ENCODE measurements at places on chromosomes 4 and X.

GRCh38 chr4:2426069-2426397 lies 7.3 kb downstream of the CFAP99 start:
- no peak for DNase-seq

- DNase-seq: no peak
These were observed 39.8 kb downstream of the GRIA3 start for GRCh38 chrX:123223859-123224258.

DNA sequence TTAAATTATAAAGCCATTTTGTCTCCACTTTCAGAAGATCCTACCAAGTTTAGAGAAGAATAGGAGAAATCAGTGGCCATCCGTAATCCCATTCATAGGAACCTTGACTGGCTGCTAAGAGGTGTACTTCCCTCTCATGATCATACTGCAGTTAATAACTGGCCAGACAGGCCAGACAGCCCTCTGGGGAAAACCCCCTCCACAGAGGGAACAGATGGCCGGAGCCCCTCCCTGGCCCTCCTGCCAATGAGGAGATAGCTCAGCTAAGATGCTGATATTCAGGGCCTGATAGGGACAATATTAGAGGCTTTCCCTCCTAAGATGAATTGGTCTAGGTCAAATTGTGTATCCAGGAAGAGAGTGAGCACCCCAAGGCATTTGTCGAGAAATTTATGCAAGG lies 200.0 kb upstream of the MAOA start:
- DNase-seq: no peak

- no peak for DNase-seq
These were observed 459.6 kb downstream of the AFF2 start for GRCh38 chrX:148960060-148960459.

DNA sequence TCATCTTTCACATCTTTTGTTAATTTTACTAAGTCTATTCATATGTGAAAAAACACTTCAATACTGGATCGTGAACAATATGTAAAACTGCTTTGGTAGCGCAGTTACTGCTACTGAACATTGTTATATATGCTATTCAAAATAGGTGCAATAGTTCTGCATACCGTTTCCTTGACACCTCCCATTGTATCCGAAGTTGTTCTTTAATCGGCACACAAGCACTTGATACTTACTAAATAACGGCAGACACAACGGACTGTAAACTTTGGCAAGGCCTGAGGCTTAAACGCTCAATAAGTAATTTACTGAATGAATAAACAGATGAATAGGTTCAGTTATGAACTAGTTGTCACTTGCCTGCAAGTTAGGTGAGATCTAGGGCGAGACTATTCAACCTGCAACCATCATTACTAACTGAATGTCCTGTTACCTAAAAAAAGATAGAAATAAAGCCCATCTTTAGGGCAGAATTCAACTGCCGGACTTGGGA lies 620 bp downstream of the ANAPC10 start:
- no peak for DNase-seq

GRCh38 chr4:22414833-22415232 lies 101.0 kb downstream of the ADGRA3 start:
- DNase-seq: peak; percentile 14

DNA sequence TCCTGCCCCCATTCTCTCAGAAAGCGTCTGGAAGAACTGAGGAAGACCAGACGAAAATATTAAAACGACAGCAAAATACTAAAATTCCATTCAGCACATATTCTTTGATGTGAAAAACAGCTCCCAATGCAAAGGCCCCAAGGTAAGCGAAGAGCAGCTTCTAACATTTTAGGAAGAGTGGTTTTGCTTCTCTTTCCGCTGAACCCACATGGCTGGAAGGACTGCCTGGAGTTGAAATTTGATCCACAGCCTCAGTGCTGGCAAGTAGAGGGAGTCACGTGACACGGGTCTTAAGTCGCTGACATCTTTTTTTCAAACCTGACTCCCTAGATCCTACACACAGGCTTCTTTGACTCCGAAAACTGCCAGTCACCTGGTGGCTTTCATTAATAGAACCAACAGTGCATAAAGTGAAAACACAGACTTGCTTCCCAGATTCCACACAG lies at the start of gene FAM13A:
TSS of gene FAM13A (minus strand) at position 233 of the 446 bp plus-strand sequence. CDS start at position 12, 221 bp downstream.
- DNase-seq: peak; percentile 32

- DNase-seq: no peak
These were observed 56.7 kb downstream of the ADGRG2 start for GRCh38 chrX:19065535-19065934.

GRCh38 chr4:26131711-26132110 lies 189.1 kb upstream of the RBPJ start:
- DNase-seq: no peak

- DNase-seq: no peak
These were observed 224.1 kb downstream of the SHROOM3 start for GRCh38 chr4:76659103-76659490.

DNA sequence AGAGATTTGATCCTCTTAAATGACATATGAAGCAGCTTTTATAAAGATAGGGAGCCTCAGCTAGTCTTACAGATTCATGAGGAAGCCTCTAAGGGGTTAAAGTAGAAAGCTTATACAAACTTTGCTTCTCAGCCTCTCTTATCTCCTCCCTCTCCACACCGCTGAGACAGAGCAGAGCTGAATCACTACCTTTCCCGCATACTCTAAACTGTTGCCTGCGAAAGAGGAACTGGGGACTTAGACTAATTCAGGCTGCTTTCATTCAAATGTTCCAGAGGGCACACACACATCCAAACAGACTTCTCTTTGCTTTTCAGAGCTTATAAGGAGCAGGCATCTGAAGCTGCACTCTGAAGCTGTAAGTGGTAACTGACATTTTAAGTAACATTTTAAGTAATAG lies at the start of gene SERTM2:
TSS of gene SERTM2 (plus strand) at position 169 of the 400 bp plus-strand sequence. CDS start 7,213 bp downstream, outside the sequence.
- DNase-seq: peak; percentile 30

- no peak for DNase-seq
These were observed 12.4 kb downstream of the ZBTB49 start for GRCh38 chr4:4302416-4302815.

- no peak for DNase-seq
These were observed 22.0 kb upstream of the TRPC3 start for GRCh38 chr4:121973816-121974215.
